ENCODE measurements at places on chromosomes 4 and X.

DNA sequence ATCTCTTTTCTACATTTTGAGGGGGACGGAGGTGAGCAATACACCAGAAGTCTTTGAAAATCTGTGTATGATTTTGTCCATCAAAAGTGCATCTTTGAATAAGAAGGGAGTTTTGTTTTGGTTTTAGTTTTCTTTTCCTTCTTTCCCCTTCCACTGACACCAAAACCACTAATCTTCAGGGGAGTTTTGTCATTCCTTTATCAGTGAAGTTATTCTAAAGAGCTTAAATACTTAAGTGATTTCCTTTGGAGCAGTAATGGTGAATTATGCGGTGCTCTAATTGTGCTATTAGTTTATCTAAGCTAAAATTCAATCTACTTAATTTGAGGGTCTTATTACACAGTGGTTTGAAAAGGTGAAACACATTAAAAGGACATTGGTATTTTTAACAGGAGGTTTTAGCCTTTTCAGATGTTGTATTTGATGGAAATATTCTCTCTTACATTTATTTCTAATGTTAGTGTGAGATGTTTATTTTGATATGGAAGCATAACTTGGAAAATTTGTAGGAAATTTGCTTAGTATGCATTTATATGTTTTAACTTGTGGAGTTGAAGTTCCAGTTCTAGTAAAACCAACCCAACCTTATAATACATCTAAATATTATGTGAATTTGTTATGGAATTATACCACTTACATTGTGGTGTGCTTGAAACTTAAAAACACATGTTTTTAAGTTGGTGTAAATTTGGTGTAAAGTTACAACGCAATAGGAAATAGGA lies 124.9 kb downstream of the PCDH7 start:
- DNase-seq = no peak

DNA sequence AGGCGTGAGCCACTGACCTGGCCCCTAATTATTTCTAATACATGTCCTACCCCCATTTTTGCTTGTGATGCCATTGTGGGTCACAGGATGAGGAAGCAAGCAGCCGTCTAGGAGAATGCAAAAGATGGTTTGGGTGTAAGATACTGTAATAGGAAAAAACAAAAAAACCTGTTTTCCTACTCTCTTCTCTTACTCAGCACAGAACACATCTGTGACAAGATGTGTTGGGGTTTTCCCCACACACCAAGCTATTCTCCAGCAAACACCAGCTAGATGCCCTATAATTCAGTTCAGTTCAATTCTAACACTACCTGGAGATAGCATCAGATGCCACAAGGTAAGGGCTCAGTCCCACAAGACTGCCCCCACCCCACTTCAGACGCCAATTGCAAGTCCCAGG lies 15.3 kb upstream of the HPRT1 start:
- DNase-seq = no peak

DNA sequence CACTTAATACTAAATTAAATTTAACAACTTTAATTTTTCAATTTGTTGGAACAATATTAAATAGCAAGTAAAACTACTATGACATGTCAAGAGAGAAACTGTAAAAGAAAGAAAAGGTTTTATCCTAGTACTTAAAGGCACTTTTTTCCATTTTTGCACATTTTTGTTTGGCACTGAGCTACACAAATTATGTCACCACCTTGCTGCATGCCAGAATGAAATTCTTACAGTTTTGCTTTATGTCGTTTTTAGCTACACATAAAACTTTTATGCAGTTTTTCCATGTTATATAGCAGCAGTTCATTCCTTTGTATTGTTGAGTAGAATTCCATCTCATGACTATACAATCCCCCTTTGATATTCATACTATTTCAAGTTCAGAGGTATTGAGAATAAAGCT lies 99.1 kb upstream of the RXFP1 start:
- no peak for DNase-seq

- no peak for DNase-seq
These were observed 28.6 kb downstream of the AFAP1 start for GRCh38 chr4:7910952-7911578.

DNA sequence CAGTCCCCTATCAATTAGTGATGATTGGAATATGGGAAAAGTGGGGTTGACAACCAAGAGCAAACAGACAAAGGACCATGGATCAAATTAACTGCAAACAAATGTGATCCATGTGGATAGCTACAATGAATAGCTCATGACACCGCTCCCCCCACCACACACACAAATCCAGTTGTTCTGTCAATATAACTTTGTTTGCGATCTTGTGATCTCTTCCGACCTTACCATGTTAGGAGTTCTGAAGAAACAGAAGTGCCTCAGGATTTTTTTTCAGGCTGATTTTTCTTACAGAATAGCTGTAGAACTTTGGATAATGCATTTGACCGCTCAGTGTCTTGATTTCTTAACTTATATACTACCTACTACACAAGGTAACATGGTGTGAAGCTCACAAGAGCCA lies 116.6 kb downstream of the SH2D1A start:
- DNase-seq = no peak

- DNase-seq = no peak
These were observed 739 bp downstream of the SLC49A3 start for GRCh38 chr4:687971-688853.

GRCh38 chr4:182583703-182584415 lies 333.3 kb downstream of the DCTD start:
- DNase-seq = no peak

- DNase-seq = no peak
These were observed 72.3 kb upstream of the ZNF518B start for GRCh38 chr4:10529291-10530136.

DNA sequence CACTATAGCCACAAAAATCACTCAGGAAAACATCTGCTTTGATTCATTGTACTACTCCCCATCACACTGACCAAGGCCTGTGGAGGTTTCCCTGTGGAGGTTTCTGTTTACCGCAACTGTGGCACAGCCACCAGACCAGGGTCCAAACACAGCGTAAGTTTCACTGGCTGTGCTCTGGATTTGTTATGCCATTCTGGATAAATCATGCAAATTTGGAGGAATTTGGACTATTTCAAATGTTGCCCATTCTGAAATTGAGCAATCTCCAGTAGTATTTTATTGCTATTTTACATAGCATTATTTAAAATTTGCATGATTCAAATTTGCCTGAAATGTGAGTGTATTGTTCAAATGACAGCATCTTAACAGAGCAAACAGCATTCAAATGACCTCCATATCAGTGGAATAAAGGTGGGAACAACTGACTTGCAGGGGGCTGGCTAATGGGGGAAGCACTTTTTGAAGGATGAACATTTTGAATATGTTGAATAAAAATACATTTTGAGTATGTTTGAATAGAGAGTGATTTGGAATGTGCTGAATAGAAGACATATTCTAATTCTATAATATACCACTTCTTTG lies 66.1 kb upstream of the ACSL1 start:
- DNase-seq = no peak

- DNase-seq = no peak
These were observed 63.7 kb downstream of the TENM3 start for GRCh38 chr4:182306792-182307507.

GRCh38 chr4:77865259-77865658 lies 2.6 kb downstream of the MRPL1 start:
- DNase-seq = no peak
